ENCODE measurements at places on chromosomes 6 and 20.
A peak's percentile ranks its signal among the peaks of the same experiment; 100 is the strongest.

DNA sequence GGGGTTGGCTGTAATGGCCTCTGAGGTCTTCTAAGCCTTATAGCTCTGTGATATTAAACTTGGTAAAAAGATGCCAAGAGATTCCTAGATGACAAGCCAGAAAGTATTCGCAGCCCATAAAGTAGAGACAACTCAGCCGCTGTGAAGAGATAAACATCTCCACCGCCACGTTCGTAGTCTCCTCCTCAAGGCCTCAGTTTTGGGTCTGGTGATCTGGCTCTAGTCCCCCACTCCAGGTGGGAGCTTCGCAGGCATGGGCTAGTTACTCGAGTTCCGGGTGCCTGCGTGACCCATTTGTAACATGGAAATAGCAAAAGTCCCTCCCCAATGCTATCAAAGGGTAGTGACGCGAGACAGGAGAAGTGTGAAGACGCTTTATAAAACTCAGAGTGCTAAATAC, 28.3 kb upstream of the AFDN start:
- no peak for DNase-seq

- DNase-seq, result no peak
Observed at GRCh38 chr20:2086980-2087377, 14.6 kb upstream of the STK35 start.

- DNase-seq, result no peak
Observed at GRCh38 chr6:13038741-13039190, 289.6 kb downstream of the TBC1D7 start.

GRCh38 chr6:143528164-143528811, 16.8 kb upstream of the FUCA2 start:
- DNase-seq, result peak; percentile 39

GRCh38 chr6:54710456-54710855, 136.1 kb upstream of the FAM83B start:
- DNase-seq, result no peak

- DNase-seq, result no peak
Observed at GRCh38 chr20:37490663-37491350, 30.2 kb upstream of the NNAT start.

GRCh38 chr20:24589815-24590177, 120.4 kb downstream of the SYNDIG1 start:
- DNase-seq, result no peak

- no peak for DNase-seq
Observed at GRCh38 chr20:57393321-57394120, 2.3 kb downstream of the RBM38 start.

DNA sequence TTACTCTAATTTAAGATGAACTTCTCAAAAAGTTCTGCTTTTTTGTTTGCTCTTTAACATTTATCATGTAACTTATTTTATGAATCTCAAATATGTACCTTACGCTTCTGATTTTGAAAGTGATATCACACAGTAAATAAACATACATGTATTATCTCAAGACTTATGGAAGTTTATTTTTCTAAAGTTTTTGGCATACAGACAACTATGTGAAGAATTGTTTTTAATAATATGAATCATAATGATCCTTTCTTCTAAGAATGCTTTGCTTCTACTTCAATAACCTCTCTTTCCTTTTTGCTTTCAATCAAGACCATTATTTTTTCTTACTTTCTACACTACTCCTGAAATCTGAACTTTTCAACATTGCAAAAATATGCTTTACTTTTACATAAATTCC, 816.4 kb downstream of the EYS start:
- DNase-seq, result no peak

GRCh38 chr6:107625264-107625663, 135.3 kb downstream of the SOBP start:
- DNase-seq, result no peak

DNA sequence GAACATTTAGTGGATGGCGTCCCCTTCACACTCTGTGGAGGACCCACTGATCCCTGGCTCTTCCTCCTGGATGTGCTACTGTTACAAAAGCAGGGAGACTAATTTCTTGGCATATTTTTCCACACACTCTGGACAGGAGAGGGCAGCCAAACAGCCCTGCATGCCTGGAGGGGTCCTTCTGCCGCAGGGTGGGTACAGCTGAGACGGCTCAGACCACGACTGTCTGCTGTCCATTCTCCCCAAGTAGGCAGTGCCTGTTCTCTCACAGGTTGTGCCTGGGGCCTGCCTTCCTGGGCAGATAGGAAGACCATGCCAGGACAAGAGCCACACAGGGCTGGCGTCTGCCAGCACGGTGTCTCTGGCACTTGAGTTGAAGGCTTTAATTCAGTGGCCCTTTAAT, 260.1 kb downstream of the FOXC1 start:
- DNase-seq, result no peak

DNA sequence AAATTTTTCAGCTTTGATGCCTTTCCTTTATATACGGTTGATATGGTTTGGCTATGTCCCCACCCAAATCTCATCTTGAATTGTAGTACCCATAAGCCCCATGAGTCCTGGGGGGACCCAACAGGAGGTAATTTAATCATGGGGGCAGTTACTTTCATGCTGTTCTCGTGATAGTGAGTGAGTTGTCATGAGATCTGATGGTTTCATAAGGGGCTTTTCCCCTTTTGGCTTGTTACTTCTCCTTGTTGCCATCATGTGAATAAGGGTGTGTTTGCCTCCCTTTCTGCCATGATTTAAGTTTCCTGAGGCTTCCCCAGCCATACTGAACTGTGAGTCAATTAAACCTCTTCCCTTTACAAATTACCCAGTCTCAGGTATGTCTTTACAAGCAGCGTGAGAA, 66.8 kb downstream of the ARHGAP18 start:
- no peak for DNase-seq

GRCh38 chr6:170372380-170373325, 66.1 kb downstream of the FAM120B start:
- no peak for DNase-seq

DNA sequence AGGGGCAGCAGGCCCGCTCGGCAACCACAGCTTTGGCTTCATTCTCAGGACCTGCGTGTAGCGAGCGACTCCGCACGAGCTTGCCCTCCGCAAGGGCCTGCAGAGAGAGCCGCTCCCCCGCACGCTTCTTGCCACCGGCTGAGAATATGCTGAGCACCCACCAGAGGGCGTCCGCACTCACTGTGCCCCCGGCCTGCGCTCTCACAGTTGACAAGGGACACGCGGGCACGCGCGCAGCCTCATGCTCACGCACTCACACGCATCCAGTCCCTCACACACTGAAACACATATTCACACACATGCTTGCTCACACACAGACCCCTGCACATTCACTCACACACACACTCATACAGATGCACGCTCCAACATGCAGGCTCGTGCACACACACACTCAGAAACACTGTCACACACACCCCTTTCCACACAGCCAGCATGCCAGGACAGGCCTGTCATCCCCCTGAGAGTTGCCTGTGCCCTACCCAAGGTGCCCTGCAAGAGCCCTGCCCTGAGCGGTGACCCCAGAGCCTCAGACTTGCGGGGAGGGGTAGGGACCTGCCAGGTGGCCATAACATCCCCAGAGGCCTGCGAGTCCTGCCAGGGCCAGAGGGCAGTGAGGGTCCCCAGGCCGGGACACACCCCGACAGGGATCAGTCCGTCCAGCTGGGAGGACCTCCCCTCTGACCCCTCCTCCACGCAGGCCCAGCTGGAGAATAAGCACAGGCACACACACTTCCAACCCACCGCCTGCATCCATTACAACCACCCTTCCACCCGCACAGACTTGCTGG, 174.1 kb downstream of the BMP7 start:
- peak; percentile 80 for DNase-seq

DNA sequence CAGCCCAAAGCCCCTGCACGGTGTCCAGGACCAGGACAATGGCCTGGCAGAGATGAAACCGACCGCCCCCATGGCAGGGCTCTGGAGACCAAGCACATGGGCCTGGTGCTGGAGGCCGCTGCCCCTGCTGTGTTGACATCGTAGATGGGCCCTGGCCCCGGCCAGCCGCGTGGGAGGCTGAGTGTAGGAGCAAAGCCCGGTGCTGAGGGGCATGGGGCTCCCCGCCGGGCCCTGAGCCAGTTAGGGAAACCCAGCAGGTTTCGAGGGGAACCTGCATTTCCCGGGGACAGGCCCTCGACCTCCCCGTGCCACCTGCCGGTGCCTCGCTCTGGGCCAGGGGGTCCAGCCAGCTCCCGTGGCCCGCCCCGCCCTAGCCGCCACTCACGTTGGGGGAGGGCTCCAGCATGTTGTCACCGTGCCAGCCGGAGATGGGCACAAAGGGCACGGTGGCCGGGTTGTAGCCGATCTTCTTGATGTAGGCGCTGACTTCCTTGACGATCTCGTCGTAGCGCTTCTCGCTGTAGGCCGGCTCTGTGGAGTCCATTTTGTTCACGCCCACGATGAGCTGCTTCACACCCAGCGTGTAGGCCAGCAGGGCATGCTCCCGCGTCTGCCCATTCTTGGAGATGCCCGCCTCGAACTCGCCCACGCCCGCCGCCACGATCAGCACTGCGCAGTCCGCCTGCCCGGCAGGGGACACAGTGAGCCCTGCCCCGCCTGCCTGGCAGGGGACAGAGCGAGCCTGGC, 4.3 kb downstream of the EEF1A2 start:
- DNase-seq, result no peak

- no peak for DNase-seq
Observed at GRCh38 chr6:28747631-28748157, 176.1 kb downstream of the TRIM27 start.
